ENCODE measurements at places on chromosomes 1 and 21. TPM values are rescaled to one million over a fixed set of nuclear protein-coding genes. Genes with fewer than 3 reads are reported as not detected.

GRCh38 chr1:71039661-71040262 lies 7.9 kb downstream of the PTGER3 start:
- no peak for DNase-seq

DNA sequence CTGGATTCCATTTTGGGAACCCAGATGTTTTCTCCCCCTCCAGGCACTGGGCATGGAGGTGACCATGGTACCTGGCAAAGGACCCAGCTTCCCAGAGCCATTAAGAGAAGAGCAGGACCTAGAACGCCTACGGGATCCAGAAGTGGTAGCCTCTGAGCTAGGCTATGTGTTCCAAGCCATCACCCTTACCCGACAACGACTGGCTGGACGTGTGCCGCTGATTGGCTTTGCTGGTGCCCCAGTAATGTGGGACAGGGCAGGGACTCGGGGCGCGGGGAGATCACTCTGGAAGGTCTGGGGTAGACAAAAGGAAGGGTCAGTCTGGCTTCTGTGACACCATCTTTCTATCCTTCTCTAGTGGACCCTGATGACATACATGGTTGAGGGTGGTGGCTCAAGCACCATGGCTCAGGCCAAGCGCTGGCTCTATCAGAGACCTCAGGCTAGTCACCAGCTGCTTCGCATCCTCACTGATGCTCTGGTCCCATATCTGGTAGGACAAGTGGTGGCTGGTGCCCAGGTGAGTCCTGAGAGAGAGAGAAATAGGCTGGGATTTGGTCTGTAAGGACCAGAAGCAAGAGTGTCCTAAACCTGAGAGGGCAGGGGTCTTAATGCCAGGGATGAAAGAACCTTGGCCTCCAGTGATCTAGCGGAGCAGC lies 1.6 kb downstream of the UROD start:
- DNase-seq = no peak

GRCh38 chr21:26684889-26685288 lies 111.8 kb upstream of the CYYR1 start:
- DNase-seq = no peak

DNA sequence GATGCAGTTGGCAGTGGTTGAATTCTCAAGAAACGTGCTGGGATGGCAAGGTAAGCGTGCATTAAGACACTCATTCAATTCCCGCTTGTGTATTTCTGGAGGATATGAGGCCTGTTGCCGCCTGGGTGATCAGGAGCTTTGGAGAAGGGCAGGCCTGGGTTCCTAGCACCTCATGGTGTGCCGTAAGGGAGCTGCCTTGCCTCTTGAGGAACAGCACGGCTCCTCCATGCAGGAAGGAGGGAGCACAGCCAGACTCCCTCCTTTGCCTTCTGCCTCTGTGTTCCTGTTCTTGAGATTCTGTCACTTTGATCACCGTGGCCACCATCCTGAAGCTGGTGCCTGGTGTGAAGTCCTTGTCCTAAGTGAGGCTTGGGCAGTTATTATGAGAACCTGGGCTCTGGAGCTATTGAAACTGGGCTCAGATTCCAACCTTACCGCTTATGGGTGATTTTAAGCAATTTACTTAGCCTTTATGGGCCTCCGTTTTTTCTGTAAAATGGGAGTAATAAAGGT lies 18.3 kb downstream of the SLFNL1 start:
- no peak for DNase-seq

- no peak for DNase-seq
These were observed 169.8 kb upstream of the B3GALT2 start for GRCh38 chr1:193356249-193356648.

DNA sequence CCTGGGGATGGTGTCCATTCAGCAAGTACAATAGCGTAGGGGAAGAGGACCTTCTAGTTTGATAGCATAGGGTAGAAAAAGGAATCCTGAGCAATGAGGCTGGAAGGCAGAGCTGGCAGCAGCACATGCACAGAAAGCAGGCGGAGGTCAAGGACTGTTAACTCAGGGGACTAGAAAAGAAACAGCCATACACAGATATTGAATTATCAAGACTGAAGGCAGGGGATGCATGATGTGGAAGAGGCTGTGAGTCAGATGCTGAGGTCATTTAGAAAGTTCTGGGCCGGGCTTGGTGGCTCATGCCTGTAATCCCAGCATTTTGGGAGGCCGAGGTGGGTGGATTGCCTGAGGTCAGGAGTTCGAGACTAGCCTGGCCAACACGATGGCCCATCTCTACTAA lies 65.6 kb downstream of the OPTC start:
- no peak for DNase-seq

- DNase-seq = no peak
These were observed 174.9 kb downstream of the PIGK start for GRCh38 chr1:77044133-77044849.

DNA sequence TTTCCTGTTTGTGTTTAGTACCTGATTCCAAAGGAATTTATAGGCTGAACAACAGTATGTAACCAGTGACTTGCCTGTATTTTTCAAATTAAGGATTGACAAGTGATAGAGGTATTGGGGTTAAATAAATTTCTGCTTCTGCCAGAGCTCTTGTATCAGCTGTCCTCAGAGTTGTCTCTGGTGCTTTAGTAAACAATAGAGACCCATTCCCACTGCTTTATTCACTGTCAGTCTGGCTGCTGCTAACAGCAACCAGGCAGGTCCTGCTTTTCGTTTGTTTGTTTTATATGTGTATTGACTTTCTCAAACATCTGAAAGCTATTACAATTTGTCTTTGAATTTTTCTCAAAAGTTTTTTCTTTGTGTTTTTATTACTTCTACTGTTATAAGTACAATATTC lies 76.1 kb downstream of the OLFM3 start:
- no peak for DNase-seq

GRCh38 chr1:47725992-47726855 lies 271.0 kb downstream of the TRABD2B start:
- DNase-seq = peak; percentile 74

DNA sequence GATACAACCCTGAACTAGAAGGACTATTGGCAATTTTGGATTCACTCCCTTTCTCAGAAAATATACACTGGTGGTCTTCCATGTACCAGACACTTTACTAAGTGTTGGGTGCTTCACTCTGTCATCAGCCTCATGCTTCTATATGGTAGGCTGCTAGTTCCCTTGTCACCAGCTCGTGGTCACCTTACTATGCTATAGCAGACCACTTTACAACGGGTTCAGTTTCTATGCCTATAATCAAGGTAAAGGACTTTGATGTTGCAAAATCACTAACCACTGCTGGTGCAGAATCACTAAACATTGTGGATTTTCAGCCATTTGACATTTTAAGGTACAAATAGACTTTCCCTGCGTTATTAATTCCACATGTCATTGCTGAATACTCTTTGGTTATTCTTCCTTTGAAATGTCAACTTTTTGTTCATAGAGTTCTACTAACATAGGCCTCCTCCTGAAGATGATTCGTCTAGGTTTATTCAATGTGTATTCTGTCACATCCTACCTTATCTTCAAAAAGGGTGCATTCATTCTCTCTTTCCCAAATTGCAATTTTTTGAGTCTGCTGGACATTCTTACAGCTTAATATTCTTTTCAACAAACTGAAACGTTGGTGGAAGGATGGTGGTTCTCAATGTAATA lies 78.3 kb downstream of the LRRC8C start:
- no peak for DNase-seq

- DNase-seq = no peak
These were observed 150.8 kb upstream of the ETV3 start for GRCh38 chr1:157288996-157289395.

- no peak for DNase-seq
These were observed 50.2 kb upstream of the SSBP3 start for GRCh38 chr1:54456361-54456760.

DNA sequence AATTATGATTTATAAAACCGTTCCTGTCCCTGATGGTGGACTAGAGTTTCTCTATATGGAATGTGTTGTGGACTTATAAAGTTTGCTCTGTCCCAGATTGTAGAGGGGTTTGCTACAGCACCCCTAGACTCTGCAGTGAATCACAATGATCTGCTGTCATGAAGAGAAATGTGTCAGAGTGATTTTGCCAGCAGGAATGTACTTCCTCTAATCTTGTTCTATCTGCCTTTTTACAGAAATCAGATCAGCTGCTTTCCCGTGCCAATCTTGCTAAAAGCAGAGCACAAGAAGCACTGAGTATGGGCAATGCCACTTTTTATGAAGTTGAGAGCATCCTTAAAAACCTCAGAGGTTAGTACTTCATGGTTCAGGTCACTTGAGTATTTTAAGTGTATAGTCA lies 52.0 kb downstream of the LAMC2 start:
- DNase-seq = no peak

DNA sequence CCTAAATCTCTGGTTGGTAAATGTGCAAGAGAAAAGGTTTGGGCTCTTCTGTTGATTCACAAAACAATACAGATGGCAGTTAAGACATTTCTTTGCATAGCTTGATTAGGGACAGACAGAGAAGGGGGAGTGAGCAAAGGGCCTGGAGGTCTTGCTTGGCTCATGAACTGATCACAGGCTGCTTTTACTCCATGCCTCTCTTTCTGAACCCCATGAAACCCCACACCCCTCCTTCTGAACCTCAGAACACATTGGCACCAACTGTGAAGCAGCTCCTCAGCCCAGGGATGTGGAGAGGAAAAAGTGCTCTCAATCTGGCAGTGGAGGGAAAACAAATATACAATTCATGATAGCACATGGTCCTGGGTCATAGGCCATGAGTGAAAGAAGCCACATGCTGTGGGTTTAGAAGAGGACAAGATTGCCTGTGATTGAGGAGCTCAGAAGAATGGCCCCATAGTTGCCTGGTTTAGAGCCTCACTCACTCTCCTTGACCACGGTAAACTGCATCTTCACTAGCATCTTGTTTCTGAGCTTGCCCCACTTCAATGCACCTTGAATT lies 111.6 kb upstream of the GADD45A start:
- DNase-seq = no peak

DNA sequence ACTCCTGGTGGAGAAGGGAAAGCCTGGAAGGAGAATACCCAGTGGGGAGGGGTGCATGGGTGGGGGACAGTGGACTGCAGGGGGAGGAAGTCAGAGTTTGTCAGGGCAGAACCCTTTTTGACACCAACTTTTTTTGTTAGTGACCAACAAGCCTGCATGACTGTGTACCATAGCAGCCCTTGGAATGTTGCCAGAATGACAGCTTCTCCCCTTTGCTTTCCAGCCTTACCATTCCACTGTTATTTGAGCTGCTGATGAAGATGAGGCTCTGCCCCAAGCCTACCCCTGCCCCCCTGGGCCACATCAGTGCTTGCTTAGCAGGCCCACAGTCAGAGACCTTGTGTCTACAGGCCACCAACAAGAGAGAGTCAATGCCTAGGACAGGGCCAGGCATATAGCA lies 341.2 kb downstream of the HHAT start:
- DNase-seq = no peak

DNA sequence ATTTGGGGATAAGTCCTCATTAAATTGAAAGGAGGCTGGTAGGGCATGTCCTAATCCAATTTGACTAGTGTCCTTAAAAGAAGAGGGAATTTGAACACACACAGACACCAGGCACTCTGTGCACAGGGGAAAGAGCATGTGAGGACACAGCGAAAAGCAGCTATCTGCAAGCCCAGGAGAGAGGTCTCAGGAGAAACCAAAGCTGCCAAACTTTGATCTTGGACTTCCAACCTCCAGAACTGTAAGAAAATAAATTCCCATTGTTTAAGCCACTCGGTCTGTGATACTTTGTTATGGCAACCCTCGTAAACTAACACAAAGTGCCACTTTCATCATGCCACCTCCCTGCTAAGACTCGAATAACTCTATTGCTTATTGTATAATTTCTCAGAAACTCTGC lies 13.8 kb downstream of the PLA2G4A start:
- DNase-seq = no peak

GRCh38 chr21:42642219-42642745 lies 11.1 kb upstream of the PDE9A start:
- no peak for DNase-seq

DNA sequence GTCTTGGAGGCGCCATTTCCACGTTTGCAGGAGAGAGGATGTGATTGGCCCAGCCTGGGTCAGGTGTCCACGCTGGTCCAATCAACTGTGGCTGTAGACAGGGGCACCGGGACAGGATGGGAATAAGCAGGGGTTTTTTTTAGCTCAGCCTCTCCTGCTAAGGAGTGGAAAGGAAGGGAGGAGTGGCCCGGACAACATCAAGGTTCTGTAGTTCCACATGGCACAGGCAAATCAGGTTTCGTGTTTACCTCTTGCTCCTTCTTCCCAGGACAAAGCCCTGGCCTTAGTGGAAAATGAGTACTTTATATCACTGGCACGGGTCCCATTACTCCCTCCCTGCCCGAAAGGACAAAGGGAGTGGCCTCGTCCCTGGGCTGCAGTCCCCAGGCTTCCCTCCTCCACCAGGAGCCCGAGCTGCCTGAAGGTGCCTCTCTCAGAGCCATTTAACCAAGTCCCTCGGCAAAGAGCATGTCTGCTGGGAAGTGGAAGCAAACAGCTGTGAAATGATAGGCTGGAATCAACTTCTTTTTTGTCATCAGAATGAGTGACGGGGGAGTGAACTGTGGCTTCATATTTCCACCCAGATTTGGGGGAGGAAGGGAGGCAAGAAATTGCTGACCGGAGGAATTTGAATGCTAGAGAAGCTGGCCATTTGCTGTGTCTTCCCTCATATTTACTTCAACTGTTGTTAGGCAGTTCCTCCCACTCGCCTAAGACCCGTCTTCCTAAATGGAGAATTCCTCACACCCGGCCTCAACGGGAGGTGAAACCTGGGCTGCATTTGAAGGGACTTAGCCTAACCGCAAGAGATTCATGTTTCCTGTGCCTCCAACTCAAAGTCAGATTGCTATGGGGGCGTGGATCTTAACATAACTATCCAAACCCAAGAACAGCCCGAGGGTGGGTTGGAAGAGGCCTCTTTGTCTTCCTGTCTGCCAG lies 84.9 kb upstream of the SLC44A3 start:
- DNase-seq = peak; percentile 60

DNA sequence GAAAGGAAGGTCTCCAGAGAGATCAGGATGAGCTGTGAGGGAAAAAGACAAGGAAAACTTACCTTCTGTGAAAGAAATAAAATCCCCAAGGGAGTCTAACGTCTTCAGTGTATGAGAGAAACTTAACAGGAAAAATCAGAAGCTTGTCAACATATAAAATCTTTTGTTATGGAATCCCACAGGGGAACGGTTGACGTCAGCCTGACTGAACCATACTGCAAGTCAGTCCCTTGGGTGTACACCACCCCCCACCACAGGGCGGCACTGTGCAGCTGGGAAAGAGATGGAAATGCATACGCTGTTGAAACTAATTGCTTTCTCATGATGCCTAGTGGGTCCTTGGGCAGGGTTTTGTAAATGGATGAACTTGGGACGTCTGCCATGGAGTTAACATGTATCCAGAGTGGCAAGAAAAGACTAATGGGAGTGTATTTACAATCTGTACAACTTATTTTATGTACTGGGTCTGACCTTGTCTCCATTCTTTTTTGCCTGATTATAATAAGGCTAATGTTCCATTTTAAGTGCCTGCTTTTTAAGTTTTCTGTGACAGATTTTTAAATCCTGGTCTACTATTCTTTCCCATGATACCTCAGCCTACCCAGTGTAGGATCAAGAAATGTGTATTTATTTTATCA lies 22.7 kb downstream of the UTP25 start:
- no peak for DNase-seq

GRCh38 chr21:41112740-41113692 lies 54.9 kb upstream of the BACE2 start:
- DNase-seq = peak; percentile 32

Gene SLC44A5
- polyA plus RNA-seq = 17.0 TPM

Gene ADAMTS4
- polyA plus RNA-seq = 0.95 TPM

Gene PROK1
- polyA plus RNA-seq = 0.34 TPM

Gene KCNT2
- 10.8 TPM for polyA plus RNA-seq

Gene TMEM82
- 5.1 TPM for polyA plus RNA-seq

Gene GSTM1
- 112 TPM for polyA plus RNA-seq
